ENCODE measurements at places on chromosomes 6 and 20.

DNA sequence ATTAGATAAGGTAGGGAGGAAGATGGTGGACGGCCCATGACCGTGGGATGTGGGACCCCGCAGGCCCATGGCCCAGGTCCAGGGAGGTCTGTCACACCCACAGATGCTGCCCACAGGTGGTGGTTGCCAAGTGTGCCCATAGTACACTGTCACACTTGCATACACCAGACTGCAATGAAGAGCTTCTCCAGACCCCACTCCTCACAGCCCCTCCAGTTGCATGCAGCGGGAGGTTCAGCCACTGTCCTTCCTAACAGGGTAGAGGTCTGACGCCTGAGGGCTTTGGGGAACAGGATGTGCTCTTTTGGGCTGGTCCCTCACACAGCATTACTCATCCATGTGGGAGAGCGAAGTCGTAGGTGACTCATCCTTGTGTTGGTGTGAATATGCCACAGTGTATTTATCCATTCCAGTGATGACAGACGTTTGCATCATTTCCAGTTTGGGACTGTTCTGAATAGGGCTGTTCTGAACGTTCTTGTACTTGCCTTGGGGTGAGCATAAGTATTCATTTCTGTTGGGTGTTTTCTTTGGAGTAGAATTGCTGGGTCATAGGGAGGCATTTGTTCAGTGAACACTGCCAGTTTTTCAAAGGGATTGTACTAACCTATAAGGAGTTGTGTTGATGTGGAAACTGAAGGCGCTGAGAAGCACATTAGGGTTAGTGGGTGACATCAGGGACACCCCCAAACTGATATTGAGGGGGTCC is 10.1 kb upstream of the PYGB start:
- no peak for DNase-seq

GRCh38 chr20:38065764-38066375 is 32.3 kb downstream of the RPRD1B start:
- DNase-seq: no peak

- no peak for DNase-seq
These were observed 96.8 kb downstream of the HIVEP2 start for GRCh38 chr6:142848156-142848555.

DNA sequence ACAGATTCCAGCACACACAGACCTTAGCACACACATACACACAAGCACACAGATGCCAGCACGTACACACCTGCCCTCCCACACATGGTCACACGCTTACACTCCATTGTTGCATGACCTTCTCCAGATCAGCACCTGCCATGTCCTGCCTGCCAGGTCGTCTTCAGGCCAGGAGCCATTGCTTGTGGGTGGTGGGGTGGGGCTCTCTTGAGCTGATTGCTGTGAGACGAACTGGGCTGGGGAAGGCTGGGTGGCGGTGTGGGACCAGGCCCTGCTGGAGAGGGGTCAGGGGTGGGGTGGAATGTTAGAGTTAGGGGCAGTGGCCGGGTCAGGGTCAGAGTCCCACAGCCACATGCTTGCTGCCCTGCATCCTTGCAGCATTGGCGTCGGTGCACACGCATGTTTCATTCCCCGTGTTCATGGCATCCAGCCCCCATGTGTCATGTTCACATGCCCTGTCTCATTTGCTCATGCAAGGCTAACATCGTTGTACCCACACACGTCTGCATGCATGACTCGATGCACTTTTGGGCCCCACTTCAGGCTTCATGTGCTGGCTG is 6.5 kb upstream of the NPBWR2 start:
- no peak for DNase-seq

DNA sequence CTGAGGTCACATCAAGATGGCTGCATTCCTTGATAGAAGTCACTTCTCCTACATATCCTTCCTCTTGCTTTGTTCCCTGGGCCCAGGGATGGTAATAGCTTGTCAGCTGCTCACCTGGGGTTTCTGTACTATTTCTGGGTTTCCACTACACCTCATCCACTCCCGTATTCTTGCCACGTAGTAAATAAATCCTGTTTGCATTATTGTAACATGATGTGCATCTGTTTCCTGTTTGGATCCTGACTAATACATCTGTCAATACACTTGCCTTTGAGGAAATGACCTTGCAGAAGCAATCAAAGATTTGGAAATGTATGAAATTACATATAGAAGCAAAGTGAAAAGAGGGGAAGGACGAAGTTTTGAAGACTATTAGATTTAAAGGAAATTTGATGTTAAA is 619.0 kb downstream of the PHF3 start:
- DNase-seq: no peak

DNA sequence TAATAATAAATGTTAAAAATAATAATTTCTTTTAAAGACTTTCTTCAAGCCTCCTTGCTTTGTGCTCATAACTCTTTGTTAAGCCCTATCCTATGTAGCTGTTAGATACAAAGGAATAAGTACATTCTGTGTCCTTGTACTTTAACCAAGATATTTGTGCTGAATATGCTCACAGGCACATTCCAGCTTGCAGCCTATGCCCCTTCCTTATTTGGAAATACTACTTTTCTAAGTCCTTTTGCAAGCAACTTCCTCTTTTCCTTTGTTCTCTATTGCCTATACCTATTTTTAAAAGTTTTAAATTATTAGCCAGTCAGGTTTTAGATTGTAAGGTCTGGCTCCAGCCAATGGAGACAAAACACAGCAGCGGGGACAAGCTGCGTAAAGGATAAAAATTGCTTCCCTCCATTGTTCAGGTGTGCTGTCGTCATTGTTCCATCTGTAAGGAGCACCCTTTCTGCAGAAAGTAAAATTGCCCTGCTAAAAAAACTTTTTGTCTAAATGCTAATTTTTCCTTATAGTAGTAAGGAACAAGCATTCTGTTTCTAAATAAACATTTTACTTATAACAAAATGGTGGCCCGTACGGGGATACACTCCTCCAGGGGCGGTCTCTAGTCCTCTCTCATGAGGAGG is 80.2 kb downstream of the SYTL3 start:
- DNase-seq: no peak

DNA sequence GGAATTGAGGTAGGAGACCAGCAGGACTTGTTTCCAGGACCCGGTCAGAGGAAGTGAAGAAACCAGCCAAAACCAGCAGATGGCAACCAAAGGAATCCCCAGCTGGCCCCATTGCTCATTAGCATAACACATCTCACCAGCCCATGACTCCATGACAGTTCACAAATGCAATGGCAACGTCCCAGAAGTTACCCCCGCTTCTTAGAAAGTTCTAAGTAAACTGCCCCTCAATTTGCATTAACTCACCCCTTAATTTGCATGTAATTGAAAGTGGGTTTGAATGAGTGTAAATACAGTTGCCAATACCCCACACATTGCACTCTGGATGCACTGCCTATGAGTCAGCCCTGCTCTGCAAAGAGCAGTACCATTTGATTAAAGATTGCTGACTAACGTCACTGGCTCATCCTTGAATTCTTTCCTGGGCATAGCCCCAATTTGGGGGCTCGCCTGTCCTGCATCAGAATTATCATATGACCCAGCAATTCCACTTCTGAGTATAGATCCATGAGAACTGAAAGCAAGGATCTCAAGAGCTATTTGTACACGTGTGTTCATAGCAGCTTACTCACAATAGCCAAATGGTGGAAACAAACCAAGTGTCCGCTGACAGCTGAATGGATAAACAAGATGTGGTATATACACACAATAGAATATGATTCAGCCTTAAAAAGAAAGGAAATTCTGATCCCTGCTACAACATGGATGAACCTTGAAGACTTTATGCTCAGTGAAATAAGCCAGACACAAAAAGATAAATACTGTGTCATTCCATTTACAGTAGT is 36.4 kb downstream of the MYLK4 start:
- DNase-seq: no peak

GRCh38 chr6:47047479-47048407 is 5.6 kb upstream of the ADGRF1 start:
- DNase-seq: peak; percentile 9

- DNase-seq: no peak
These were observed 3.7 kb upstream of the FUCA2 start for GRCh38 chr6:143515061-143515760.

- no peak for DNase-seq
These were observed 27.9 kb upstream of the POPDC3 start for GRCh38 chr6:105207524-105208269.

DNA sequence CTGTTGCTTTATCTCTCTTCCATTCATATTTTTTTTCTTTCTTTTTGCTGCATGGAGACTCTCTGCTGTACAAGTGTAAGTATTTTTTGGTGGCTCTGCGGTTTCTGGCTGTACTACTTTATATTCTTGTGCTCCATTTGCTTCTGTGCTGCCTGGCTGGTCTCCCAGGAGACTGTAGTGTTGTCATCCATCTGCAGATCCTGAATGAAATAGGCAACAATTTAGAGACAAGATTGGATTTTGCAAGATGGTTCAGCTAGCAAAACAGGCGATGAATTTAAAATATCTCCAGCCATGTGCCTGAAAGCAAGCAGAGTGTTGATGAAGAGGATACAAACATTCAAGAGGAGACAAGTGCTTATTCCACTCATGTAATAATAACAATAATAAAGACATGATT is 75.1 kb upstream of the SCGN start:
- no peak for DNase-seq

DNA sequence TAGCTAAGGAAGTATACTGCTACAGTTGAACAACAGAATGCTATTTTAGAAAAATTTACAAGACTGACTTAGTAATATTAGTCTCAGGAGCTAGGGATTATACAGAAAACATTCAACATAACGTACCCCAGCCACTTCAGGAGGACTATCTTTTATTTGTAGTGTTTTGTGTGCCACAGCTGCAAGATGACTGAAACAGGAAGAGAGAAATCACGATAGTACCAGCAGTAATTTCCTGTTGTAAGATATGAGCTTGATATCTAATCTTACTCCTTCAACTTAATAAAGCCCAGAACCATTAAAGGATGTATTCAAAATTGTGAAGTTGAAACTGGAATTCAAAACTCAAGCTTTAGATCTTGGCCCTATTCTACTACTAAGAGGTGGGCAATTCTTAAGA is 42.1 kb downstream of the SLC35A1 start:
- no peak for DNase-seq

GRCh38 chr6:8000636-8001035 is 63.6 kb downstream of the BLOC1S5 start:
- DNase-seq: no peak

DNA sequence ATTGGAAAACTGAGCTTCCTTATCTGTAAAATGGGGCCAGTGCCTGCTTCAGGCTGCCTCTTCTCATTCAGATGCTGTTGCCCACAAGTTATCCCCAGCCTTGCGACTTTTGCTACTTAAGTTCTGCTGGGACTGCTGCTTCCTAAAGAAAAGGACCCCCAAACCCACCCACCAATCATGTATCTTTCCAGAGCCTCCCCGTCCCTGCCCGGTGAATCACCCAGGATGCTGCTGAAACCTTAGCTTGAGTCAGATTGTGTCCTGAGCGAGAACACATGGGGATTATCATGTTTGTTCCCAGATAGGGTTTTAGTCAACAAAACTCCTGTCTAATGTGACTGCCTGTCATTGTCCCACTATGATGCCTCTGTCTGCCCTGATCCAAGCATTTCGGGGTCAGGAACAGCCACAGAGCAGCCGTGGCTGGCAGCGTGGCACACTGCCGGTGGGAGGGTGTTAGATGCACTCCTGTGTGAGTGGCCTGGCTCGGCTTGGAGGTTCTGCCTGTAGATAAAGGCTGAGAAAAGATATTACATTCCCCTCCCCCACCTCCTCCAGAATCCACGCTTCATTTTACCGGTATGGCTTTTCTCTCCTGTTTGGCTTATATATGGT is 79.9 kb downstream of the TOX2 start:
- DNase-seq: no peak

DNA sequence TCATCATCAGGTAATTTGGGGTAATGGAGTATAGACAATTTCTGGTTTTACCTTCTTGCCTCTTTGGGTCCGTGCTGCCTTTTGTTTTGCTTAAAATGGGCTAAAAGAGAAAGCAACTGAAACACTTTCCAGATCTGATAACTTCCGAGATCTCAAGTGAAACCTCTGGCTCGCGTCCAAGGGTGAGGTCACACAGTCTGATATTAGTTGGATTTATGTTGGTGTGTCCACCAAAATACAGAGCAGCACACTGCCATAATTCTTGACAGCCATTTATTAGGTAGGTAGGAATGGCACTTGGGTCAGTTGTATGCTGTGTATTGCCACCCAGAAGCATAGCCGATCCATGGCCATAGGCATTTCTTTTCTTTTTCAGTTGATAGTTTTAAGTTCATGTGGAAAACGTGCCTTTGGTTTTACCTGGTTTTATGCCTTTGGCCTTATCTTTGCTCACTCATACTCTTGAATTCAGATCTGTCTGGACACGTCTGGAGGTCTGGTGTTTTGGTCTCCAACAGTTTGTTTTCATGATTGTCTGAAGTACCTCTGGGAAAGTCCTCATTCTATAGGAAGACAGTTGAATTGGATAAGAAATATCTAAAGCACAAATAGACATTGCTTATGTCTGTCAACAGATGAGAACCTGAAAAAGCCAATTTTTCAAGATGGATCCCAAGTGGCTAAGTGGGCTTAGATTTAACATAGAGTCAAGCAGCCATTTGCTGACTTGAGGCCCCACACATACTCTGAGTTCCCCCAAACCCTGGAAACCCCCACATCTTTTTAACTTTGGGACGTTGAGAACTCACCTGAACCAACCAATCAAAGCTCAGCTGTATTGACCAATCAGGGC is 320.8 kb downstream of the SOX4 start:
- DNase-seq: no peak

DNA sequence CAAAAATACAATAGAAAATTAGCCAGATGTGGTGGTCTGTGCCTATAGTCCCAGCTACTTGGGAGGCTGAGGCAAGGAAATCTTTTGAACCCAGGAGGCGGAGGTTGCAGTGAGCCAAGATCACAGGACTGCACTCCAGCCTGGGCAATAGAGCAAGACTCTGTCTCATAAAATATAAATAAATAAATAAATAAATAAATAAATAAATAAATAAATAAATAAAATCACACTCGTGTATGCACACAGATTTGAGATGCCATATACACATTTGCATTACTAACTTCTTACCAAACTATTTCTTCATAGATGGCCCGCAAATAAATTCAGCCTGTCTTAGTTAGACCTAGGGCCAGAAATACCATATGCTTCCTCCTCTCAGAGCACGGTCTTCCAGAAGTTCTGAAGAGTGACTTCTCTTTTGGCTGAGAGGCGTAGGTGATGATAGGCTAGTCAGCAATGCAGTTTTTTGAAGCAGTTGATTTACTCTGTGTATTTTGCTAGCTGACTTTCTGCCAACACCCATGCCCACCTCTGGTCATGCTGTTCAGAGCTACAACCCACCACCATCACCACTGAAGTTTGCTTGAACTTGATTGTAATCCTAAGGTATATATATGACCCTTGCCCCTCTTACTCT is 150.1 kb downstream of the SASH1 start:
- DNase-seq: no peak

- no peak for DNase-seq
These were observed 328.8 kb upstream of the BTBD3 start for GRCh38 chr20:11588875-11589274.

DNA sequence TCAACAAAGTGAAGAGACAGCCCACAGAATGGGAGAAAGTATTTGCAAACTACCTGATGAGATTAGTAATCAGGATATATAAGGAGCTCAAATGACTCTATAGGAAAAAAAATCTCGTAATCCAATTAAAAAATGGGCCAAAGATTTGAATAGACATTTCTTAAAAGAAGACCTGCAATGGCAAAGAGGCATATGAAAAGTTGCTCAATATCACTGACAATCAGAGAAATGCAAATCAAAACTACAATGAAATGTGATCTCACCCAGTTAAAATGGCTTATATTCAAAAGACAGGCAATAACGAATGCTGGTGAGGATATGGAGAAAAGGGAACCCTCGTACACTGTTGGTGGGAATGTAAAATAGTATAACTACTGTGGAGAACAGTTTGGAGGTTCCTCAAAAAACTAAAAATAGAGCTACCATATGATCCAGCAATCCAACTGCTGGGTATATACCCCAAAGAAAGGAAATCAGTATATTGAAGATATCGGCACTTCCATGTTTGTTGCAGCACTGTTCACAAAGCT is 65.0 kb downstream of the TOX2 start:
- no peak for DNase-seq

Data from GM19239 (cell line).